Activated B cell treated with CpG ODN at 0.5 μM for 24 hours (primary cell): ENCODE measurements at places on chromosomes 5 and 9. TPM values are rescaled to one million over a fixed set of nuclear protein-coding genes. Genes with fewer than 3 reads are reported as not detected.

The SLC34A1 gene
- total RNA-seq, result not detected in 2 replicates

The PCDHGB2 gene
- 2.2 and 2.6 TPM in 2 replicates for total RNA-seq

The AIF1L gene
- not detected in 2 replicates for total RNA-seq

The RANBP3L gene
- total RNA-seq, result 0.13 TPM in 1 of 2 replicates, not detected in the other

The GFPT2 gene
- total RNA-seq, result 0.39 and 0.62 TPM in 2 replicates

The BTNL3 gene
- not detected in 2 replicates for total RNA-seq
